ENCODE measurements at places on chromosomes 11 and 22.

- DNase-seq = no peak
Measured at GRCh38 chr11:55342901-55343300, at the start of gene OR4A16. TSS of gene OR4A16 (plus strand) at chr11:55343201. CDS start at chr11:55343201, 0 bp downstream.

GRCh38 chr11:57457643-57458023, 2.7 kb upstream of the RTN4RL2 start:
- no peak for DNase-seq

GRCh38 chr11:26909515-26909914, 84.4 kb upstream of the FIBIN start:
- no peak for DNase-seq

DNA sequence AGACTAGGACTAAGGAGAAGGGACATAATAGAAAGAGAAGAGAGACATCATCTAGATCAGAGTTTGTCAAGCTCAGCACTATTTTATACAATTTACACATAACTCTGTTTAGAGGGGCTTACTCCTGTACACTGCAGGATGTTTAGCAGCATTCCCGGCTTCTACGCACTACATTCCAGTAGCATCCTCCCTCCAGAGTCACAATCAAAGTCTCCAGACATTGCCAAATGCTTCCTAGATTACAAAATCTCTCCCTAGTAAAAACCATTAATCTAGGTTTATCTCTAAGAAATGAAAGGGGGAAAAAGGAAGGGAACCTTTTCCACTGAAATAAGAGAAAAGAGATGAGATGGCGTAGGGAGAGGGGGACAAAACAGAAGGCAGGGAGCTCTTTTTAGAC, 4.0 kb downstream of the USP28 start:
- DNase-seq = no peak

GRCh38 chr11:117932947-117933346, 3.7 kb upstream of the TMPRSS13 start:
- DNase-seq = no peak

DNA sequence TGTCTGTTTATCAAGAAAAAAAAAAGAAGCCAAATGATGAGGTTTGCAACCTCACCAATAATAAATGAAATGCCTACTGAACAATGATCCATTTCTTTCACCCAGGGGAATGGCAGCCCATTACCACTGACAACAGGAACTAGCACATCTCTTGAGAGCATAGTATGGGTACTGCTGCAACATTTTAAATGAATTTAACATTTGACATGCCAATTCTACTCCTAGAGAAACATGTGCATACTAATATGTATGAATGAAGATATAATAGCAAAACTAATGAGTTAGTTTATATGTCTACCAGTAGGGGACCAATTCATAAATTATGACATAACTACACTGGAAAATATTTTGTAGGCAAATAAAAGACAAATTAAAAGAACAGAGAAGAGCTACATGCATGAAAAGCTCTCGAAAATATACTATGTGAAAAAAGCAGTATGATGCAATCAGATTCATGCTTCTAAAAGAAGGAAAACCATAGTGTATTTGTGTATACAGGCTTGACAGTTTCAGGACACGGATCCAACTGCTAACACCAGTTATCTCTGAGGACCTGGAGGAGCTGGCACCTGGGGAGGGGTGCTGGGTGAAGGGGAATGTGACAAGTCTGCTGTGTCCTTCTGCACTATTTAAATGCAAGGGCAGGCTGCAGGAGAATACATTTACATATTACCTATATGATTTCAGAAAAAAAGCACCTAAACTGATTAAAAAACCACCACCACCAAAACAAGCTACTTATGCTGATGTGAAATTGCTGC, 6.9 kb downstream of the SMCO4 start:
- no peak for DNase-seq

All from RWPE2 (cell line).